Kidney tubule cell (primary cell): ENCODE measurements at places on chromosomes 11 and 22.

- DNase-seq, result no peak
These were observed 4.7 kb downstream of the ROBO3 start for GRCh38 chr11:124869856-124870387.

- DNase-seq, result peak; percentile 57
These were observed 9.9 kb upstream of the MICALL1 start for GRCh38 chr22:37896181-37896592.

GRCh38 chr11:17298302-17298701, 21.8 kb downstream of the NUCB2 start:
- no peak for DNase-seq

DNA sequence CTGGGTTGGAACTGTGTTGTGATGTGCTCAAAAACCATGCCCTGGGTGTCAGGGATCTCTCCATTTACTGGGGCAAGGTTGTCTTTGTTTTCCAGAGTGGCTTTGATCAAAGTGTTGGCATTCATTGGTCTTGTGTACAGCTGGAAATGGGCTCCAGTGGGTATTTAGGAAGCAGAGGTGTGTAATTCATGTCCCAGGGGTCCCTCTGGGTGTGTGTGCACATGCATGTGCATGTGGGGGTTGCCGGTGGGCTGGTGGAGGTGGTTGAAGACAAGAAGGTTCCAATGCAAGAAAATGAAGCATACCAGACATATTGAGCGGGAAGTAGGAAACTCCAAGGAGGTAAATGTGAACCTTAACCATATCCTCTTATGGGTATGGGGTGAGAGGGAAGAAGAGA, 121.7 kb downstream of the ME3 start:
- DNase-seq, result no peak

- no peak for DNase-seq
These were observed 18.5 kb downstream of the SLC35F2 start for GRCh38 chr11:107840129-107840484.

- DNase-seq, result peak; percentile 94
These were observed 143.7 kb downstream of the SNX19 start for GRCh38 chr11:130772266-130773227.

DNA sequence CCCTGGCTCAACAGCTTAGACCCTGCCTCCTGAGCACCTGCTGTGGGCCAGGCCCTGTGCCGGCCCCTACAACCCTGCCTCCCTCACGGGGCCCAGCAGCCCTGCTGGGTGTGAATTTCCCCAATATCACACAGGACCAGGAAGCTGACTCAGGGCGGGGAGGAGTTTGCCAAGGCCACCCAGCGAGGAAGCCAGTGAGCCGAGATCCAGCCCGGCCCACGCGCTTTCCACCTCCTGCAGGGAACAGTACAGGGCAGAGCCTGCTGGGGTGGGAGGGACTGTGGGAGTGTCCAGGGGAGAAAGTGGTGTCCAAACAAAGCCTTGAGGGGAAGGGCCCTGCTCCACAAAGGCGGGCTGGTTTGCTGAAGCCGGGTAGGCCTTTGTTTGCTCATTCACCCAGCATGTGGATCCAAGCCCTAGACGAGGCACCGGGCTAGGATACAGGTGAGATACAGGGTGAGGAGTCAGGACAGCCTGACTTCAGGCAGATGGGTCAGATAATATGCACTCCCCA, 26.8 kb downstream of the RPL3 start:
- DNase-seq, result peak; percentile 100

DNA sequence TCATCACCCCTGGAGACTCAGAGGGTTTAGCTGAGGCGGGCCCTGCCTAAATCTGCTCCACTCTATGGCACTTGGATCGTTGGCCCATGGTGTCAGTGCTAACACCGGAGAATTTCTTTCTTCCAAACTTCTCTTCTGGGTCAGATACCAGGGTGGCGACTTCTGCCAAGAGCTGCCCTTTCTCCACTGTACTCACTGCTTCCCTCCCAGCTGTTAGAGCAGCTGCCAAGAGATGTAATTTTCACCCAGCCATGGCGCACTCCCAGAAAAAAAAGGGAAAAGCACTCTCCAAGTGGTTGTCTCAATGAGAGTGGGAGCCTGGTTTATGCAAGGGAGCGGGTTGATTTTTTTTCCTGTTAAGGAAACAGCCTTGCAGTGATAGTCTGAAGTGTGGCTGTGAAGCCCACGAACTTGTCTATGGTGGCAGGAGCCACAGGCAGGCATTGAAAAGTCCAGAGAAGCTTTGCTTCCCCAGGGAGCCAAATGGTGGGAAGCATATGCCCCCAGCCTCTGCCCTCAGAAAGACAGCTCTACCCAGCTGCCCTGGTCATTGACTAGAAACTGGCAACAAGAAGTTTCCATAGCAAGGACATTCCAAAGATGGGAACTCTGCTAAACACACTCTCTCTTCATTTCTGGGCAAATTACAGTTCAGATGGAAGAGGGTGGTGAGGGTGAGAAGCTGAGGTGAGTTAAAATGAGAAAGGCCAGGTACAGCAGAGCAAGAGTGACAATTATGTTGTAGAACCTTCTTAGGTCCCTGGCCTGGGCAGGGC, 10.7 kb downstream of the PCSK7 start:
- DNase-seq, result no peak

DNA sequence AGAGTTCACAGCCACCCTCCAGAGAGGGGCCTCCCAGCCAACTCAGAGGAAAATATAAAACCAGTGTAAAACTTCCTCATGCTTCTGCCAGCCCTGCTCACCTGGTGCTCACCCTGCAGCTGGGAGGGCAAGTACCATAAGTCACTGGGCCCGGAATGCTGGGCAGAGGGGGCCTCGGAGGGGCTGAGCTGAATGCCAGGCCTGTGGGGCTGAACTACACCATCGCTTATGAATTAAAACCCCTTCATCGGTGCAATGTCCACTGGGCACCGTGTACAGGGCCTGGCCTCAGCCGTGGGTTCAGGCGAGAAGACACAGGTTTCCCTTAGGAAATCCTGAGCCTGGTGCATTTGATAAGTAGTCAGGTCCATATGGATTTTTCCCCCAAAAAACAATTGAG, 828.6 kb downstream of the TBC1D22A start:
- no peak for DNase-seq

GRCh38 chr11:45450189-45450588, 164.0 kb upstream of the SYT13 start:
- DNase-seq, result no peak

GRCh38 chr11:77191823-77192495, 63.9 kb downstream of the MYO7A start:
- DNase-seq, result peak; percentile 83
